Stimulated activated CD4-positive, alpha-beta T cell treated with anti-CD3 and anti-CD28 coated beads, TNF-alpha, amount 100 ng/mL, for 4 hours (primary cell): ENCODE measurements at places on chromosomes 2 and 18.

DNA sequence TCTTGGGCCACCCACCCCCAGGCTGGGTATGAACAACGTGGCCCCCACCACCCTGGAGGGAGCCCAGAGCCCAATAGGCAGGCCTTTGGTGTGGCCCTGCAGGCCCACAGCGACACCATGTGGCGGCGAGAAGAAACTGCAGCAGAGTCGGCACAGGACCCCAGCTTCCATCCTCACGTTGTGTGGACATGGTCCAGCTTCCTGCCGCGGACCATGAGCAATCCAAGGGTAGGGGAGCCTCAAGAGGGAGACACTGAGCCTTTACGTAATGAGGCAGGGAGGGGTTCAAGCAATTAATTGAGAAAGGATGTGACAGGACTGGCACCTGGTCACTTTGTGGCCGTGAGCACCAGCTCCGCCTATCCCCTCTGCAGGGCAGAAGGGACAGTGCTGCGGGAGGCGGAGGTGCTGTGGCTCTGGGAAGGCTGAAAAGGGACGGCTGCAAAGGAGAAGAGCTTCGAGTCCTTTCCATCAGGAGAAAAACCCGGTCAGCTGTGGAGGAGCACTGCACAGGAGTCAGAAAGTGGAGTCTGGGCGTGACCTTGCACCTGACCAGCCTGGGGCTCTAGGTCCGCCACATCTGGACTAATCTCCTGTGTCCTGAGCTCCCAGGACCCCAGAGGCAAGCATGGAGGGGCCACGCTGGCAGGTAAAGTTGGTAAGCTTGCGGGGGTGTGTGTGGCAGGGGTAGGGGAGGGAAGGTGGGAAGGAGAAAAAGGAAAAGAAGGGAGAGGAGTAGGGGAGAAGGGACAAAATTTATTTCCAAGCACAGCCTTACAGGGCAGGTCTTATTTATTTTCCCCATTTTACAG lies 44.9 kb downstream of the TMEM37 start:
- peak; percentile 3 for DNase-seq

DNA sequence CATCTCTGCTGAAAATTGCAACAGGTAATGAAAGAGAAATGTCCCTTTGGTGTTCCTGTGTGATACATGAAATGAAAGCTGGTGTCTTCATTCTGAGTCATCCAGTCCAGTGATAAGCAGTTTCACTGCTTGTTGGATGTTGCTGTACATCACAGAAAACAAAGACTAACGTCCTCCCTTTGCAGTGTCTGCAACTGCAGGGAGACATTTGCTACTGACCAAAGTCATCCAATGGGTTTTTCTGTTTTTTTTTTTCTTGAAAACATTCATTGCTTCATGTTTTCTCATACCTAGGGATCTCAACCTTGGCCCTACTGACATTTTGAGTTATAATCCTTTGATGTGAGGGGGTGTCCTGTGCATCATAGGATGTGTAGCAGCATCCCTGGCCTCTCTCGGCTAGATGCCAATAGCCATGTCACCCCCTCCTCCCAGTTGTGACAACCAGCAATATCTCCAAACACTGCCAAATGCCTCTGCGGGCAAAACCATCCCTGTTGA lies 63.6 kb upstream of the FZD5 start:
- no peak for DNase-seq

DNA sequence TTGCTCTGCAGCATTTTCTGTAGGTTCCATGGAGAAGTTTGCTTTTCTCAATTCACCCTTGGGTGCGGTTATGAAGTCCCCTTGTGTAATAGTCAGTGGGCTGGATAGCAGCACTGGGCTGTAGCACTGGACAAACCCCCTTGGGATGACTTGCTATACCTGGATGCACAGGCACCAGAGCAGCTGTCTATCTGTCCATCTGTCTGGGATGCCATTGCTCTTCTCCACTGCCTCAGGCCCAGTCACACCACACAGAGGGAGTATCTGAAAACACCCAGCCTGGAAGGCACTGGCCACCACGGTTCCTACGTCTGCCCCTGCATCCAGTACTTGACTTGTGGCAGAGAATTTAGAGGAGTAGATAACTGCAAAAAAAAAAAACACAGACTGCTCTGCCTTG lies 254.5 kb downstream of the TFCP2L1 start:
- no peak for DNase-seq

DNA sequence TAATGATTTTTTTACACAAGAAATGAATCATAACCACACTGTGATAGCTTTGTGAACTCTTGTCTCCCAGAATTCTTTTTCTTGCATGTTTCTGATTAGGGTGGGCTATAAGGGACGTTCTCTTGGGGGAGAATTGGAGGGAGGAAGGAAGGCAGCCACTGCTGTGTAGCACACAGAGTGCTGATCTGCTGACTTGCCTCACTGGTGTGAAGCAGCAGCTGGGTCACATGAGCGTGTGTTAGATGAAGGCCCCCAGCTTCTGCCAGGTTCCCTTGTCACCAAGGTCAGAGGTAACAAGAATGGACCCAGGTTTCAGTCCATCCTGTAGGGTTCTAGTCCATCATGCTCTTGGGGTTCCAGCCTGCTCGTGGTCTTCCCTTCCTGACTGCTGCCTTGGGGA lies 107.4 kb upstream of the GLI2 start:
- no peak for DNase-seq

DNA sequence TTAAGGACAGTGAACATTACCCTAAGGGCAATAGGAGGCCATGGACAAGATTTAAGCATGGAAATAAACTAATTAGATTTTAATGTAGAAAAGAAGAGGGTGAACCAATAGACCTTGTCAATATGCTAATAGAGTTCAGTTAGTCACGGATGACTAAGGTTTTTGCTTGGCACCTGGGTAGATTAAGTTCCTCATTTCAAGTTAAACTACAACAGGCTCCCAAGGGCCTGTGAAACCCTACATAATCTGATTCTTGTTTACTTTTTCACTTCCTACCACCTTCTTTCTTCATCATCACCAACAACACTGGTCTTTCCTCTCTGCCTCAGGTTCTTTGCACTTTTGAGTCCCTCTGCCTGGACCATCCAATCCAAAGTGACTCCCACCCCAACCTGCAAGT lies 14.8 kb downstream of the SP110 start:
- no peak for DNase-seq

DNA sequence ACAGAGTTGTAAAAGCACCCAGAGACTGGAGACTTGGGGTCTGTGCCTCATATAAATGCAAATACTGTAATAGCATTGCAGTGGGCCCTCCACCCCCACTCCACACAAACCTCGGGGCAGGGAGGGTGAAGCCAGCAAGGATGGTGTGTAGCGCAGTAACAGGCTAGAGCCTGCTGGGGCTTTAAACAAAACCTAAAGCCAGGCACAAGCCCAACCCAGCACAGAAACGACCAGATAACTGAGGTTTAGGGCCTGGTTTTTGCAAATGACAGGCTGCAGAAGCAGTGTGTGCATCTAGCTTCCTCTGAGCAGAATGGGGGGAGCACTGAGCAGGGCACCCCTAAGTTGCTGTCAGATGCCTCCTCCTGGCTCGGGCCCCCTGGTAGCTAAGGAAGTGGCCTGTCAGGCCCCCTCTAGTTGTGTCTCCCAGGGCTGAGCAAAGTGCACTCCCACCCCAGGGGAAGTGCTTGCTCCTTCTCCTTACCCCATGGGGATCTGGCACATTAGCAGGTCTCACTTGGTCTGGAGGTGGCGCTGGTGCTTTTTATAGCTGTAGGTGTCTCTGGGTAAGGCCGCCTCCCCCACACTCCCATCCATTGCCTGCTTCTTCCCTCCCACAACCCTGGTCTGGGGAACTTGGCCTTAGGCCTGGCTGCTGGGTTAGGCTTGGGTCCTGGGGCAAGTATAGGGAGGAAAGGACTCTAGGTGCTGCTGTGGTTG lies 135.1 kb downstream of the CELF4 start:
- DNase-seq: no peak

DNA sequence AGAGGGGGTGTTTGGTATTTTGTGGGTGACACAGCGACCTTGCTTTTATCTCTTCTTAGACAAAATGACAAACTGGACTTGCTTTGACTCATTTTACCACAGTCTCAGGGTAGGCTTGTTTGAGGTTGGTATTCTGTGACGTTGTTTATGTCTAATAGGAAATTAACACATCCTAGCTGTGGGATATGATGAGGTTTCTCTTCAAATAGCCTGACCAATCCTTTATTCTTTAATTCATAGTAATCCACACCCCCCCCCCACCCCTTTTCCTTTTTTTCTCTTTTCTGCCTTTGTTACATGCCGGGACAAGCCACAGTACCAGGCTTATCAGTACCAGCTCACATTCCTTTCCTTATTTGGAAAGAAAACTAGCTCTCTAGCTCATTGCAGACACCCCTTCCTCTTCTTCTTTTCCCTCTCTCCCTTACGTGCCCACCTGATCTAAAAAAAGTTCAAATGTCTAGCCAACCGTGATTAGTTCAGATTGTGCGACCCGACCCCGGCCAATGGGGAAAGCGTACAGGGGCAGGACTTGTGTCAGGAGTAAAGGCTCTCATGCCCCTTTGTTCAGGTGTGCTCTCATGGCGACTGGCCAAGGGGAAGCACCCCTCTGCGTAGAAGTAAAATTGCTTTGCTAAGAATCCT lies 52.2 kb upstream of the PTPRM start:
- no peak for DNase-seq

GRCh38 chr18:24076950-24077349 lies 61.9 kb upstream of the CABYR start:
- no peak for DNase-seq

DNA sequence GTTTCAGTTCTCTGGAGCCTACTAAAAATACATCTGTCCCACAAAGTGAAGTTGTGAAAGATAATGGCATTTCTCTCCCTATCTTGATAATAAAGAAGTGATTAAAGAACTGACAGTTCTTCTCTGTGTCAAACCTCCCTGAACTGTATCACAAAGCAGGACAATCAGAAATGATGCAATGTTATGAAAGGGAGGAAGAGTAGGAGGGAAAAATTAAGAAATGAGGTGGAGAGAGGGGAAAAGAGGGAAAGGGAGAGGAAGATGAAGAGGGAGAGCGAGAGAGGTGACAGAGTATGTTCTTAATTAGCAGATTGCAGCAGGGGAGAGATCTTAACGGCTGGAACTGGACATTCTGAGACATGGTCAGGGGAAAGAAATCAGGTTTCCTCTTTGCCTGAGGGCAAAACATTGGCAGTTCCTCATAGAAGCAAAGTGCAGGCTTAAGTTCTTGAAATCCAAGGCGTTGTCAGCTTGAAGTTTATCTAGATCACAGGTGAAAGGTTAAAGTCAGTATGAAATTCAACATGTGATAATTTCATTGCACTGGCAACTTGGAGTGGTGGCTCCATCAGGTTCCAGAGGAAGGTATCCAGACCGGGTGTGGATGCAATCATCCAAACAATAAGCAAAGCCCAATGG lies 54.6 kb downstream of the RDH14 start:
- DNase-seq: no peak

DNA sequence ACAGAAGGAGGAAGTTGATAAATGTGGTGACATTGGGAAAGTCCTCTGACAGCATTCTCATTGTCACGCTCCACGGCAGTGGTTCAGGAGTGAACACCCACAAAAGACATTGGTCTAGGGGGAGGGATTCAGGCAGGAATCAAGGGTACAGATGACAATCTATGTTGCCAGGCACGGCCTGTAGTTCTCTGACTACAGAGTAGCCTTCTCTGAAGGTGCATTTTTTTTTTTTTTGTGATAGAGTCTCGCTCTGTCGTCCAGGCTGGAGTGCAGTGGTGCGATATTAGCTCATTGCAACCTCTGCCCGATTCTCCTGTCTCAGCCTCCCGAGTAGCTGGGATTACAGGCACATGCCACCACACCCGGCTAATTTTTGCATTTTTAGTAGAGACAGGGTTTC lies 7.4 kb upstream of the MOB1A start:
- no peak for DNase-seq

GRCh38 chr18:12296087-12296403 lies 12.0 kb upstream of the TUBB6 start:
- DNase-seq: no peak

GRCh38 chr2:171347591-171348032 lies 86.2 kb downstream of the METTL8 start:
- no peak for DNase-seq

- DNase-seq: no peak
These were observed 132.8 kb upstream of the SP5 start for GRCh38 chr2:170582313-170582712.

- DNase-seq: peak; percentile 4
These were observed 57.5 kb downstream of the AP1S3 start for GRCh38 chr2:223779877-223780276.

- DNase-seq: no peak
These were observed 144.8 kb upstream of the RGPD4 start for GRCh38 chr2:107681936-107682335.

- no peak for DNase-seq
These were observed 440.2 kb upstream of the ST6GAL2 start for GRCh38 chr2:107325981-107326786.

DNA sequence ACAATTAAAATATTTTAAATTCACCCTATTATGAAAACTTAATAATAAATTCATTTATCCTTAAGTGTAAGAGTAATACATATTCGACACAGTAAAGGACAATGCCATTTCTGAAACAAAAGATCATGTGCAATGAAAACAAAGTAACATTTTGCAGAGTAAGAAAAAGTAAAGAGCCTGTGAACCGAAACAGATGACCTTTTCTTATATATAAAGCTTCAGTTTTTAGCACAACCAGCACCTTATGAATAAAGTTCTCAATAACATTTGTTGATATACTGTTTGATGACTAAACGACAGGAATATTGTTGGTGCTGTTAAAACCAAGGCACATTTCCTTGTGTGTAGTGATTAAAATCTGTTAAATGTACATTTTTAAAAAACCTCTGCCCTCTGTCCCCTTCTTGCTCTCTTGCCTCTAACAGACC lies 1.5 kb downstream of the PELI1 start:
- no peak for DNase-seq

- no peak for DNase-seq
These were observed 13.3 kb downstream of the DNER start for GRCh38 chr2:229701062-229701461.
